ENCODE measurements at places on chromosomes 3 and 15. TPM values are rescaled to one million over a fixed set of nuclear protein-coding genes. Genes with fewer than 3 reads are reported as not detected.

Gene SCN11A
- total RNA-seq: not detected

- H3K36me3 ChIP-seq: no peaks in the 10 kb centered on the region
- H3K4me3 ChIP-seq: no peak overlapping the region
- H3K27me3 ChIP-seq: no peaks in the 10 kb centered on the region
- H3K4me1 ChIP-seq: no peaks in the 10 kb centered on the region
- no peak for DNase-seq
Observed at GRCh38 chr15:23897531-23897930, 210.4 kb upstream of the NDN start.

DNA sequence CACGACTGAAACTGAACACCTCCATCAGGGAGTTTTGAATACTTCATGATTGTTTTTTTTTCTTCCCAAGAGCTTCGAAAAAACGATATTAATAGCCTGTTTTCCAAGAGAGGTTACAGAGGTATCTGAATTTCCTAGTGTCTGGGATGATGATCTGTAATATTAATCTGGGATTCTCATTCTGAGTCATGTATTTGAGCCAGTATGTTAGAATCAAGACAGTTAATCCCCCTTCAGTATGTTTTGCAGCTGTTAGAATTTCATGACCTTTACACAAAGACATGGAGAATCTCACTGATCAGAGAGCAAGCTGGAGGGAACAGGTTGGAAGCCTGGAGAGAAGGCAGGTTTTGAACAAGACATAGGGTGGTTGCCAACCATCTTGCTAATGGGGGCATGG, 234.5 kb upstream of the GAP43 start:
- H3K4me1 ChIP-seq: peaks cover 9% of the 10 kb centered on the region
- H3K36me3 ChIP-seq: no peaks in the 10 kb centered on the region
- H3K27me3 ChIP-seq: no peaks in the 10 kb centered on the region

Gene CLDN16
- not detected for total RNA-seq

Gene CIB2
- 2.4 TPM for total RNA-seq

GRCh38 chr3:28586325-28586724, 237.7 kb upstream of the AZI2 start:
- H3K27ac ChIP-seq: no peak overlapping the region
- no peaks in the 10 kb centered on the region for H3K36me3 ChIP-seq
- DNase-seq: no peak
- H3K4me3 ChIP-seq: no peak overlapping the region

DNA sequence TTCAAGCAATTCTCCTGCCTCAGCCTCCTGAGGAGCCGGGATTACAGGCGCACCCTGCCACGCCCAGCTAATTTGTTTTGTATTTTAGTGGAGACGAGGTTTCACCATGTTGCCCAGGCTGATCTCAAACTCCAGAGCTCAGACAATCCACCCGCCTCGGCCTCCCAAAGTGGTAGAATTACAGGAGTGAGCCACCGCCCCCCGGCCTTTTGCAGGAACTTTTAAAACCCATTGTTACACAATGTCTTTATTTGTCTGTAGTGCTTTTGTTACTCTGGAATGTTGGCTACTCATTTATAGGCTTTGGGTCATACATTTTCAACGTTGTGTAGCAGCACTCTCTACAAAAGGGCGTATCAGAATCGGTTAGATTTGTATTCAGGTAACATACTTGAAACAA, 499.1 kb downstream of the ROBO2 start:
- no peak overlapping the region for H3K27ac ChIP-seq
- no peaks in the 10 kb centered on the region for H3K36me3 ChIP-seq
- no peaks in the 10 kb centered on the region for H3K4me1 ChIP-seq
- no peaks in the 10 kb centered on the region for H3K27me3 ChIP-seq

DNA sequence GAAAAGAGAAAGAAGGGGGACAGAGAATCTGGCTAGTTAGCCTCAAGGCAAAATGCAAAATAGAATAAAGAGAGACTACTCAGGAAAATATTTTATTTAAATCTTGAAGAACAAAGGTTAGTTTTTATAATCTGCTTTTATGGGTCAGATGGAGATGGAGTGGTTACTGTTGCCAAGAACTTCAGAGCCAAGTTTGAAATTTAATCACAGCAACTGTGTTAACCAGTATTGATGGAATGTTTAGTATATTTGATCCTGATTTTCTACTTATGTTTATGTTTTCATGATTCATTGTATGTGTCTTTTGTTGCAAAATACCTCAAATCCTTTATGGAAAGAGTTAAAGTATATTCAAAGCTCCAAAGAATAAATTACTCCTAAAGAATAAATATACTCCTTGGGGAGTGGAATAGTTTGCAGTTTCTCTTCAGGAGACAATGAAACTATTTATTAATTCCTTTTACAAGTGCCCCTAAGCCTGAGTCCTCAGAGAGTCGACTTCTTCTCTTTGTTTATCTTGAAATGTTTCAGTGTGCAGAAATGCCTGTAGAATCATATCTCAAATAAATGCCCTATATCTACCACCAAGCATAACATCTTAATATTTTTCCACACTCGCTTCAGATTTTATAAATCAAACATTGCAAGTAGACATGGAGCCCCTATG, 60.9 kb upstream of the THSD4 start:
- DNase-seq: no peak
- H3K27me3 ChIP-seq: no peaks in the 10 kb centered on the region
- no peak overlapping the region for H3K4me3 ChIP-seq
- no peaks in the 10 kb centered on the region for H3K4me1 ChIP-seq

Gene INSYN1
- 4.8 TPM for total RNA-seq

Gene TEX55
- total RNA-seq: not detected
